Stimulated activated CD4-positive, alpha-beta T cell treated with anti-CD3 and anti-CD28 coated beads, Interleukin-1b, Interleukin-23, amount 100 ng/mL, for 1 hour (primary cell): ENCODE measurements at places on chromosomes 5 and 9.

- no peak for DNase-seq
Measured at GRCh38 chr9:74960561-74960960, 7.8 kb upstream of the C9orf40 start.

GRCh38 chr5:129747572-129748407, at the start of gene MINAR2:
TSS of gene MINAR2 (plus strand) at chr5:129748094. CDS start at chr5:129748191, 97 bp downstream.
- DNase-seq = no peak

GRCh38 chr5:37808945-37809344, 30.9 kb downstream of the GDNF start:
- DNase-seq = no peak

DNA sequence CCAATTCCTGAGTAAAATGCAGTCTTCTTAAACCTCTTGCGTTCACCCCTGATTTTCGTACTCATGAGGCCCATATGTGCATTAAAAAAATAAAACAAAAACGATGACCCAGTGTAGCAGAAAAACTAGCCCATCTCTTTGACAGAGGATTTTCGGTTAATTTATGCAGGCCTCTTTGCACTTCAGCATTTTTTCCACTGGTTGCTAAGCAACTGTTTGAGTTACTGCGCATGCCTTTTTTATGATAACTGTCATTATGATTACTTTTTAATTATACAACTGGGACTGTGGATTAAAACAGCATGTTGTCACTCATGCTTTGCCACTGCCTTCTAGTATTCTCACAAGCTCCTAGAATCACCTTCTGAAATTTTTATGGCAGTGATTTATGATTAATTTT, 165.0 kb downstream of the SMARCA2 start:
- DNase-seq = no peak

DNA sequence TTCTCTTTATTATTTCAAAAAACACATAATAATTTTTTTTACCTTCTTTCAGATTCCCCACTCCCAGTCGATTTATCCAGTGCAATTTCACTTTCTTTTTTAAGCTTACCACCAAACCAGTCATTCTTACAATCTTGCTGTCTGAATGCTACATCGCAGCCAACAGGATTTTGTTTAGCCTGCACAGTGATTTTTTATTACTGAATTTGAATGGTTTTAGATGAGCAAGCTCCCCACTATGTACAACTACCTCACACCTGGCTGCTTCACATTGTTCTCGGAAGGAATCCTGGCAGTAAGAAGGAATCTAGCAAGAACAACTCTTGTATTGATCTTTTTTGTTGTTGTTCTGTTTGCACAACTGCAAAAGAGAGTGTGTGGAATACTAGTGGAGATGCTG, 668.1 kb upstream of the WWC1 start:
- no peak for DNase-seq

GRCh38 chr5:111234125-111234524, 9.9 kb downstream of the CAMK4 start:
- no peak for DNase-seq

GRCh38 chr5:82339792-82340191, 61.6 kb upstream of the RPS23 start:
- no peak for DNase-seq

DNA sequence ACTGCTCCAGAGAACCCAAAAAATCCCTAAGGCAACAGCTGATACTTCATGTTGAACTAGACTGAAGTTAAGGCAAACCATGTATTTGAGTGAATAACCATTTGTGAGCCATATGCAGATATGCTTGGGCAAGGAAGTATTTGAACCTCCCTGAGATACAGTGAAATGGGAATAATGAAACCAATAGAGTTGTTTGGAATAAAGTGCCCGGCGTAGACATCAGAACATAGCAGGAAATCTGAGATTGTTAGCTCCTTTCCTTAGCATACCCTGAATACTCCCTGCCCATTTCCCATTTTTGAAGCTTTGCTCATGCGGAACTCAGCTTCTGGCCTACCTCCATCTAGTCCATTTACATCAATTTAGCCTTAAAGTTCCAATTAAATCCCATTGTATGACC, 611.9 kb downstream of the EFNA5 start:
- no peak for DNase-seq

- no peak for DNase-seq
Measured at GRCh38 chr5:113807427-113807991, 294.0 kb downstream of the YTHDC2 start.

DNA sequence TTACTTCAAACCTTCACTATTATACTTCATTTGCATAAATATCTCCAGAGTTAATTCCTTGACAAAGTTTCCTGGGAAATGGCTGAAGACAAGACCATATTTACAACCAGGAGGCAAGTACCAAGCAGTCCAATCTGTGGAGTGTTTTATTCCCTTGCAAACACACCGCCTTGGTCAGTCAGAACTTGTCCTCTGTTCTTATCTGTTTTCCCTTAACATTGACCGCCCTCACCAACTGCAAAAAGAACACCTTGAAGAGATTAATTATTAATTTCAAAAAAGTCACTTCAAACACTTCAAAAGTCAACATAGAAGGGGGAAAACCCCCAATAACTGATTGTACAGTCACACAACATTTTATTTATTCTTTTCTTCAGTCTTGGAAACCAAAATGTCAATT, 269.0 kb upstream of the RGMB start:
- no peak for DNase-seq

DNA sequence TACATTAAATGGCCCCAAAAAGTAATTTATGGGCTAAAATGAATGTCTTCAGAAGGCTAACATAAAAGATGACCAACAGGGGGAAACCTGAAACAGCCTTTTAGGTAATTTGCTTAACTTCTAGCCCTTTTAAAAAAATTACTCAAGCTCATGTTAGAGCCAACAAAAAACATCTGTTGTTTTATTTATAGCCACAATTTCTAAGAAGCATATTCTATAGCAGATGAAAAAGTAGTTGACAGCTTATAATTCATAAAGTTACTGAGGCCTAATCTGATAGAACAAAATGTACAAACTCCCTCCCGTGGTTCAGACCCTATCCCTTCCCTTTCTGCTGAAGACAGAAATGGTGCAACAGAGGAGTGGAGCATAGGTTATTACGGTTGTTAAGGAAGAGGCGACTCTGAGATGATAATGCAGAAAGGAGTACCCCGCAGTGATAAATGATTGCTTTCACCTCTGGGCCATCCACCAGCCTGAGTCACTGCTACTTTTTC, 46.1 kb downstream of the PIK3R1 start:
- no peak for DNase-seq

- DNase-seq = no peak
Measured at GRCh38 chr9:127132921-127133647, 10.6 kb upstream of the ANGPTL2 start.

DNA sequence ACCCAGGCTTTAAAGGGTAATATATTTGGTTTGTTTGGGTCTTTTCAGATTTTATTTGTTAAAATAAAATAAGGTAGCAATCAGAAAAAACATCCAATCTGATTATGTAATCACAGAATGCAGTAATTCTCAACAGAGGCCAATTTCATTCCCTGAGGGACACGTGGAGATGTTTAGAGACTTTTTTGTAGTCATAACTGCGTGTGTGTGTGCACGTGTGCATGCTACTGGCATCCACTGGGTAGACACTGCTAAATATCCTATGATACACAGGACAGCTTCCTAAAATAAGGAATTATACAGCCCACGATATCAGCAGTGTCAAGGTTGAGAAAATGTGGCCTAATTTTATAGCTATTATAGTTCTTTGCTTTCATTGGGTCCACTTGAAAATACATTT, 180.8 kb upstream of the KLF9 start:
- no peak for DNase-seq

- no peak for DNase-seq
Measured at GRCh38 chr5:143955141-143955540, 143.2 kb downstream of the HMHB1 start.

DNA sequence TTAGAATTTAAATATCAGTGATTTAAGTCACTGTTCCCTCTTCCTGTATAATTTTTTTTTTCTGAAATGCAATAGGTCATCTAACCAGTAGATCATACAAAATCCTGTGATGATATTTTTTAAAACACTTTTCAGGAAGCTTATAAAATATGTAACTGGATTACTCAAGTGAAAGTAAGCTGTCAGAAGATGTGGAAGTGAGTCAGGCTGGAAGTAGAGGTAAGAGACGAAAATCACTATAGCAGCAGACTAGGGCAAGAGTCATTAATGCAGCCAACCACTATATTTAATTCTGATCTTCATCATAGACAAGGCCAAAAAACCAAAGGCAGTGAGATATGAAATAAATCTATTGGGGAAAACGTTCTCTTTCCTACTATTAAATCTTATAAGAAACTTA, 65.7 kb upstream of the C6 start:
- no peak for DNase-seq

- no peak for DNase-seq
Measured at GRCh38 chr5:78519198-78519941, 129.2 kb downstream of the LHFPL2 start.

DNA sequence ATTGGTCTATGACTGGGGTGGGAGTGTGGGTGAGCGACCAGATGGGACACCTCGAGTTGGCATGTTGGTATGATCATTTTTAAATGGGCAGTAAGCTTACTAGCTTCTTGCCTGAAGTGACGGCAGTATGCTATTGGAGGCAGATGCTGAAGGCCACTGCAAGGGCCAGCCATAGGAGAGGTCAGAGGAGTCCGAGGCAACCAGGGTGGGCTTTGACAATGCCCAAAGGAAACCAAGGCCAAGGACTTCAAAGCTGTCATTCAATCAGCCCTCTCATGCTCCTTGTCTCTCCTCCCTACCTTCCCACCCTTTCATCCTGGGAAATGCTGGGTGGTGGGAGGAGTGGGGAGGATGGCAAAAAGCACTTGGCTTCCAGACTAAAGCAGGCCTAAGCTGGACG, 57.1 kb upstream of the GLRX start:
- DNase-seq = no peak

- DNase-seq = no peak
Measured at GRCh38 chr5:139985733-139986132, 57.4 kb downstream of the NRG2 start.

GRCh38 chr5:107247427-107247826, 423.3 kb downstream of the EFNA5 start:
- DNase-seq = no peak

DNA sequence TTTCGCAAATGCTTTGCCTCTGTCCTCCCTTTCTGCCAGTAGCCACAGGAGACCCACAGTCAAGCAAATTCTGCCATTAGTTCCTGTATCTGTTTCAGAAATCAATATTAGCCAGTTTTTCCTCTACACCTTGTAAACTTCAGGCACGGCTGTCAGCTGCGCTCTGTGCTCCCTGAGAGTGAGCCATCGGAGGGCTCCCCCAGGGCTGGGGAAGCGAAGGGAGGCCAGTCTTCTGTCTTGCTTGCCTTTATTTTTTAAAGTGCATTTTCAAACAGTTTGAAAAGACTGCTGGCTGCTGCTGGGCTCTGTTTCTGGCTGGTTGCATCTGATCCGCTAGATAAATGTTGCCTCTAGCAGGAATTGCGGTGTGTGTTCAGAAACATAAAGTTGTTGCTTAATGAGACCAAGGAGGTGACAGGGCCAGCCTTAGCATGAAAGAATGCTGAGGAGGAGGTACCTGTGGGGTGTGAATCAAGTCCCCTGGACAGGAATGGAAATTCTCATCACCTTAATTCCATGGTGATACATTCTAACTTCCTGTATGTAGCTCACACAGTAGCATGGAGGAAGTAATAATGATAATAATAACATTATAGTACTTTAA, 421.7 kb upstream of the KIF2A start:
- DNase-seq = no peak

DNA sequence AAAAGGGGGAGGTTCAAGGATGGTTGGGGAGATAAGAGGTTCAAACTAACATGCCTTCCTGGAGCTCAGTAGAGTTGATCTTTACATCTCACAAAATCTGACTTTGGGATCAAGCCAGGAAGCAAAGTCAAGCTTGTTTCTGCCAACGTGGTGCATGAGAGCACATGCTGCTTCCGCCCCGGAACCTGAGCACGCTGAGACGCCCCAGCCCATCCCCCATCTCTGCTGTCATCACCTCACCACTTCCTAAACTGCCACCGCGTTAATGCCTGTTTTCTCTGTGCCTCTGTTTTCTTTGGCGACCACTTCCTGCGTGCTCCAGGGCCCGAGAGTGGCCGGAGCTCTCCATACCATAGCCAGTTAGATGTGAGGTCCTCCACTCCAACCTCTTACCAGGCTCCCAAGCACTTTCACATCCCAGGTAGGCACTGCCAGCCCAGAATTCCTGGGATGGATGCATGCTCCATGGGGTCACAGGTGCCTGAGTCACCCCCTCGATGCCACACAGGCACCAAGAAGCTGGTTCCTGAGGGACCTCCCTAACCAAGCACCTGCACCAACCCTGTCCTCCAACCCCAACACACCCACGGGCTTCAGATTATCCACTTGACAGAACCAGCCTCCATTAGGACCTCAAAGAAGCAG, 31.2 kb upstream of the AFAP1L1 start:
- peak; percentile 39 for DNase-seq

GRCh38 chr9:4762108-4762885, 21.3 kb upstream of the AK3 start:
- peak; percentile 69 for DNase-seq

- no peak for DNase-seq
Measured at GRCh38 chr9:95018099-95018936, 291.8 kb downstream of the AOPEP start.

- no peak for DNase-seq
Measured at GRCh38 chr5:10278658-10279279, 28.7 kb downstream of the CCT5 start.

DNA sequence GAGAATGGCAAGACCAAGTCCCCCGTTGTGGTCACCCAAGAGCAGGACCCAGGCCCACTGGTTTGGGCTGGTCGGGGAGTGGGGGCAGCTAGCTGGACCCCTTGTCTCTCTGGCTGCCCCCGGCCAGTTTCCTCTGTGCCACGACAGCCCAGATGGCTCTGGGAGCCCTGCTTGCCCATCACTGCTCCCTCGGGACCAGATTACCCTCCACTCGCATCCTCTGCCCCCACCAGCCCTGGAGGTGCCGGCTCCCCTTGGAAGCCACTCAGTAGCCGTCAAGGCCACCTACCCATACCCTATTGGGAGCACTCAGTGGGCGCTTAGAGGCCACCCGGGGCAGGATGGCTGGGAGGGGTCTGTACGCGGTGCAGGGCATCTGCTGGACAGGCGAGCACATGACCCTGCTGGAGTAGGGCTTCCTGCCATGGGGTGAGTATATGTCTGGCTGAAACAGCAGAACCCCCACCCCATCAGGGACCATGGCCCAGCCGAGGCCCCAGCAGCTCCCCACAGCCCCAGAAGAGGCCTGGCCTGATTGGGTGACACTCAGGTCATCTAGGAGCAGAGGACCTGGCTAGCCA, 70.0 kb downstream of the ZNF354C start:
- no peak for DNase-seq

- DNase-seq = no peak
Measured at GRCh38 chr9:98610211-98610610, 98.5 kb downstream of the GABBR2 start.

DNA sequence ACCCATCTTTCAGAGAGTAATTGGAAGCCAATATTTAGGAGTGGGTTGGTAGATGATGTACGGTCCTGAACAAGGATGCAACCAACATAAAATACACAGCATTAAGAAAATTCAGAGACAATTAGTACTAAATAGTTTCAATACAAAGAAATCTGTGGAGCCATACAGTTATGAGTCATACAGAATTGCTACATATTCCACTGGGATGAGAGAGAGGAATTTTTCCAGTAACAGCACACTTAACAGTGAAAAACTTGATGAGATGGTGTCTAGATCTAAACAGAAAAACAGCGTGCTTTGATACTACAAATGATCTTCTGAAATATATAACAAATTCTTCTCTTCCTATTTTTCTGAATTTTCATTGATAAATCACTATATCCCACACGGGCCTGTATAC, 1999.3 kb upstream of the CDH9 start:
- no peak for DNase-seq
